ENCODE measurements at places on chromosomes 4 and X.

- DNase-seq, result no peak
Observed at GRCh38 chrX:139446832-139447231, 83.7 kb upstream of the F9 start.

GRCh38 chr4:27245216-27245615 lies 384.6 kb downstream of the STIM2 start:
- no peak for DNase-seq

- no peak for DNase-seq
Observed at GRCh38 chr4:35644591-35644990, 599.7 kb downstream of the ARAP2 start.

DNA sequence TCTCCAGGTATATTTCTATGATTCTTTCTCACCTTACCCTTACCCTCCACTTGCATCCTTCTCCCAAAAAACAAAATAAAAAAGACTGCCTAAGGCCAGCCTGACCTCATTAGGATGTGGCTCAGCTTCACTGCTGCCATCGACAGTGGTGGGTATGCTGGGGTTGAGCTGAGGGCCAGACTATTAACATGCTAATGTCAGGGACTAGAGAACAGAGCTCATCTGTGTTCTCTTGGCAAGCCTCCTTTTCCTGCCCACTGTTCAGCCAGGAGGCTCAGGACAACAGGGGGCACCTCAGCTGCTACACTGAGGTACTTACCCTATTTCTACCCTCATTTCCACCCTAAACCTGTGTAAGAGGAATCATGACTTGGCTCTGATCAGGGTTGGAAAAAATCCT lies 59.3 kb downstream of the MSN start:
- no peak for DNase-seq

GRCh38 chr4:142016031-142016430 lies 379.6 kb downstream of the IL15 start:
- no peak for DNase-seq

DNA sequence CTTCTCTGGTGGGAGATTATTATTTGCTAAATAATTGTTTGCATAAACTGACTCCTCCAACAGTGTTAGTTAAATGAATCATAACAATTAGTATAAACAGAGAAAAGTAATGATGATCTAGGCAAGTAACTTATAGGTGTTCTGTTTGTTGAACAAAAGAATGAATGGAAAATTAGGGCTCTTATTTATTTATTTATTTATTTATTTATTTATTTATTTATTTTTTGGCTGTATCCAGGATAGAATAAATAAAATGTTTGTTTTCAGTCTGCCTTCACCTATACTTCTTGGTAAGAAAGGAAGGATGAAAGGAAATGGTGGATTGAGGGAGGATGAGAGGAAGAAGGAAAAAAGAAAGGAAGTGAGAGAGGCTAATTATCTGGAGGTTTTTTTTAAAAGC lies 561.6 kb upstream of the MAGEB2 start:
- no peak for DNase-seq

DNA sequence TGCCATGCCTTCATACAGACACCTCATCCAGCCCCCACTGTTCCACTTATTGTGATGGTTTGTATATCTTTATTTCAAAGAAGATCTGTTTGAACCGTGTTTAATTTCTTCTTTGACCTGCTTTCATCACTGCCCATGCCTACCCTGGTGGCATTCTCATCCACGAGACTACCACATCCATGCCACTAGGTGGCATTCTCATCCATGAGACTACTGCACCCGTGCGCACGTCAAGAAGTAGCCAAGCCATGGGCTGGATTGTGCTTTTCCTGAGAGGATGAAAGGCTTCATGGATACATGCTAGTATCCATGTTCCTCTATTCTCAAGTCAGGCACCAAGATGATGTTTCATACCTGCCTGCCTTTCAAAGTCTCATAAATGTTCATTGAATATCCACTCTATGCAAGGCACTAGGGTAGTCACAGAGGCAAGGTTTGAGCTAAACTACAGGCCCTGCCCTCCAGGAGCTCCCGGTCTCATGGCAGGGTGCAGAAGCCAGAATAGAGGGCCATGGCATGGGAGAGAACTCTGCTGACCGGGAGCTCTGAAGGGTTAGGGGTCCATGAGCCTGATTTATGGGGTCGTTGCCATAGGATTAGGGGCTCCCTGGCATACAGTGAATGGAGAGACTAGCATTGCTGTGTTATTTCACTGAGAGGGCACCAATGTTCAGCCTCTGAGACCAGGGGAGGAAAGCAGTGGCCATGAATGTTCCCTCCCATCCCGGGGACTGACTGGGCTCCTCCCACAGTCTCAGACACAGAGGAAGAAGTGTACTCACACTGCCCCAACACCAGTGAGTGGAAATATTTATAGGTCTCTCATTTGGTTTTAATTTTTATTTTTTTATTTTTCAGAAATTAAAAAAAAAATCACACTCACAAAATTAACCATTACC lies 24.8 kb upstream of the EOLA2 start:
- DNase-seq, result peak; percentile 33

DNA sequence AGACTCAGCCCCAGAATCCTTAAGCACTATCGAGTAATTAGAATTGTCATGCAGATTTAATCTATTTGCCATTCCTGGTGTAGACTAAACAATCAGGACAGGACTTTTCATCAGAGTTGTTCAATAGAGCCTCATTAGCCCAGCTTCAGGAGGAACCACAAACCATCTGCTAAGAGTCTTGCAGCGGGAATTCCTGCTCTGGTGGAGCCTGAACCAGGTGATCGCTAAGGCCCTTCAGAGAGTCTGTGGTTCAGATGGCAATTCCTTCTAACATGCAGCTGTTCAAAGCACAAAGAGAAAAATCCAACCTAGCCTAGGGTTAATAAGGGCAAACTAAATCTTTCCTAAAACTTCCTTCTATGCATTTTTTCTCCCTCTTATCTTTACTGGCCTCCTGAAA lies 119.1 kb upstream of the CPEB2 start:
- DNase-seq, result no peak

DNA sequence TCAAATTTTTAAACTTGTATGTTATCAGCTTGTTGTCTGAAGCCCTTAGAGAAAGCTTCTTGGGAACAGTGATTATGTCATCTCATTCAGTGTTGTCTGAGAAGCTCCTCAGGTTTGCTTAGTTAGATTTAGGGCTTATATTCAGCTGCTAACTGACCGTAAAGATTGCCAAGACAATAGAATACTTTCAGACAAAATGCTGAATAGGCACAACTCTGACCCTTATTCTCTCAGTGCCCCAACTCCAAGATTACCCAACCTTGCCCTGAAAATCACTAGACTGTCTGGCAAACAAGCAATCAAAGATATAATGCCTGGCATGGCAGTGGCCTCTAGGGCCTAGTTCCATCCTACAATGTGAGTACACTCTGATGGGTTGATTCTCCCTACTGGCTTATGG lies 950.5 kb upstream of the HS3ST1 start:
- DNase-seq, result no peak

DNA sequence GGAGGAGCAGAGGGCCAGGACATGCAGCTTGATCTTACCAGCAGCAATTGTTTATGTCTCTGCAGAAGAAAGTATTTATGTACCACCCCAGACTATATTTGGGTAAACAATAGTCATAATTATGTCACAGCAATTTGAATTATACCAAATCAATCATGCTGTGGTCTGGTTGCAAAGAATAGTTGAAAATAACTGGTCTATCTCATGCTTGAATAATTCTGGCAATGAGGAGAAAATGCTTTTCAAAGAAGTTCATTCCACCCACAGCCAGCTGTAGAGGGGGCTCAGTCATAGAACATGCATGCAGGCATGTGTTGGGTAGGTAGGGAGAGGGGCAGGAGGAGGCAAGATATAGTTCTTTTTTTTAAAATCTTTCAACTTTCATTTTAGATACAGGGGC lies 399.2 kb downstream of the IL15 start:
- no peak for DNase-seq

DNA sequence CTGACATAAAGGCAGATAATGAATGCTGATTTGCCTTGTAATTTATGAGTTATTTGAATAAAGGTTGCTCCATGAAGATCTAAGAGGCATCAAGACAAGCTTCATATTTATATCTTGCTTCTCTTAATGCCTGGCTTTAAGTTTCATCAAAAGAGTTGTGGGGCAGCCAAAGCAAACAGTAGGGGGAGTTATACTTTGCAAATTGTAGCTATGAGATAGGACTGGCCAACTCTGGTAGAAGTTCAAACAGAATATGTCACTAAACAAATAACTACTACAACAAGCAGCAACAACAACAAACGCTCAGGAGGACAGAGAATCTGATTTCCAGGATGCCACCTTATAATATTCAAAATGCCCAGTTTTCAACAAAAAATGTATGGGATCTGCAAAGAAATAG lies 69.1 kb upstream of the PLAC1 start:
- no peak for DNase-seq

DNA sequence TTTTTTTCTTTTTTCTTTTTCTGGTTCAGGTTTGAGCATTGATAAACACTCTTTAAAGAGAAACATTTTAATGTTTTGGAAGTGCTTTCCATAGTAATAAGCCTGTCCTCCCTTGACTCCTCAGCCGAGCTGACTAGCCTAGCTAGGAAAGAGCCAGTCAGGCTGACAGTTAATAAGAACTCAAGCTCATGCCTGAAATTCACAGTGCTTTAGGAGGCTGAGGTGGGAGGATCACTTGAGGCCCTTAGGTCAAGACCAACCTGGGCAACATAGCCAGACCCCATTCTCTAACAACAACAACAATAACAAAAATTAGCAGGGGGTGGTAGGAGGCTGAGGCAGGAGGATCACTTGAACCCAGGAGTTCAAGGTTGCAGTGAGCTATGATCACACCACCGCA lies 53.4 kb upstream of the ZCCHC13 start:
- no peak for DNase-seq

GRCh38 chr4:139018501-139018900 lies 2.9 kb downstream of the NOCT start:
- DNase-seq, result no peak

GRCh38 chrX:19739683-19740082 lies 147.7 kb downstream of the SH3KBP1 start:
- DNase-seq, result peak; percentile 35

DNA sequence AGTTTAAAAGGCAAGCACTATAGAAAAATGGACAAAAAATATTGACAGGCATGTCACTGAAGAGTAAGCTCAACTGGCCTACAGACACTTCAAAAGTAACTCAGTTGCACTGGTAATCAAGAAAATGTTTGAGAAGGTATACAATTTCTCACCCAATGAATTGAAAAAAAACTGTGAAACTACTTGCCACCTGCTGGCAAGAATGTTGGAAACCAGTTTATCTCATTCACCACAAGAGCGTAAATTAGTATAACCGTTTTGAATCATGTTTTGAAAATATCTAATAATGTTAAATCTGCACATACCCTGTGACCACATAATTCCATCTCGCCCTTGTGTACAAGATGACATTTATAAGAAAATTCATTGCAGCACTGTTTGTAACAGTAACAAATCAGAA lies 31.7 kb downstream of the TXK start:
- no peak for DNase-seq

DNA sequence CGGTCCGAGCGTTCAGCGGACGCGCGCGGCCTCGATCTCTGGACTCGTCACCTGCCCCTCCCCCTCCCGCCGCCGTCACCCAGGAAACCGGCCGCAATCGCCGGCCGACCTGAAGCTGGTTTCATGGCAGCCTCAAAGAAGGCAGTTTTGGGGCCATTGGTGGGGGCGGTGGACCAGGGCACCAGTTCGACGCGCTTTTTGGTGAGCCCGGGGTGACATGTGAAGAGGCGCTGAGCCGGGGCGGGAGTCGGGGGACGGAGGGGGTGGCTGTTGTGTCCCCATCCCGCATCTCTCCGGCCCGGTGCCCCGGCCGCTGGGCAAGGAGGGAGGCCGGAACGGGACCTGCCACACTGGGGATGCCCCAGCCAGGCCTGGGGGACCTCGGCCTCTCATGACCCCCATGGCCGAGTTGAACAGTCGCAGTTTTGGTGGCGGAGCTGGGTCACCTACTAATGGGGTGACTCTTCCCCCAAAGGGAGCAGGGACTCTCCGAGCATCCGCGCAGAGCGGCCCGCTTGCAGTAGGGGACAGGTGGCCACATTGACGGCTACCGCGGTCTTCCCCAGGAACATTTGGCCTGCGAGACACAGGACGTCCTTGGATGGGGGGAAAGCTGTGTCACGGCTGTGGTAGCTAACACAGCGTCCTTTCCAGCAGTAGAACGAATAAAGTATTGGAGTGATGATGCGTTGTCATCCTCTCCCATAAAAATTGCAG lies at the start of gene GK:
Gene GK, plus strand, starts transcription at position 9 of the 717 bp plus-strand sequence. Its CDS starts 115 bp downstream, at position 124.
- DNase-seq, result peak; percentile 16

- no peak for DNase-seq
Observed at GRCh38 chrX:136907621-136908020, 27.1 kb upstream of the RBMX start.

DNA sequence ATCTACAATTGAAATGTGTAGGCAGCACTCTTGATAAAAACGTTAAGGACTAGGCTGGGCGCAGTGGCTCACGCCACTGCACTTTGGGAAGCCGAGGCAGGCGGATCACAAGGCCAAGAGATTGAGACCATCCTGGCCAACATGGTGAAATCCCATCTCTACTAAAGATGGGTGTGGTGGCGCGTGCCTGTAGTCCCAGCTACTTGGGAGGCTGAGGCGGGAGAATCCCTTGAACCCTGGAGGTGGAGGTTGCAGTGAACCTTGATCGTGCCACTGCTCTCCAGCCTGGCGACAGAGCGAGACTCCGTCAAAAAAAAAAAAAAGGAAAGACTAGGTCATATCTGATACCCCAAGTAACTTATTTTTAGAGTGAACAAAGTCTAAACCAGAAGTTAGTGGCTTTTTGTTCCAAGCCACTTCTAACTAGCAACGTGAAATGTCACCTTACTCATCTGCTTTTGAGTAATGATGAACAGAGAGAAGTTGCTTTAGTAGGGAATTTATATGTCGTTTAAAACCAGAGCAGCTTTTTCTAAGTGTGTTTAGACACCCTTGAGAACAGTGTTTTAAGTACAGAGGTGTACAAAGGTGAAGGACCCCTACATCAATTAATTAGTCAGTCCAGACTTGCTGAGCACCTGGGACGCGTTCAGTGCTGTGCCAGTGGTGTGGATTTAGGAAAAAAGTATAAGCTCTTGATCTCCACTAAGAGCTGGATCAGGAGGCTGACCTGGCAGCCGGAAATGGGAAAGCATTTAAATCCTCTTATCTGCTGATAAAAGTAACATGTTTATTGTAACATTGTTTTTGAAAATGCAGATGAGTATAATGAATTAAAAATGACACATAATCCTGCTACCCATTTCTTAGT lies 23.5 kb downstream of the SPRY1 start:
- DNase-seq, result no peak
